ENCODE measurements at places on chromosomes 2 and 18. TPM values are rescaled to one million over a fixed set of nuclear protein-coding genes. Genes with fewer than 3 reads are reported as not detected.

SAG gene
- total RNA-seq = not detected

RMDN2 gene
- 8.2 TPM for total RNA-seq

PTGR3 gene
- total RNA-seq = 8.9 TPM

- DNase-seq = no peak
Observed at GRCh38 chr2:102950371-102950946, 188.6 kb downstream of the TMEM182 start.

DNA sequence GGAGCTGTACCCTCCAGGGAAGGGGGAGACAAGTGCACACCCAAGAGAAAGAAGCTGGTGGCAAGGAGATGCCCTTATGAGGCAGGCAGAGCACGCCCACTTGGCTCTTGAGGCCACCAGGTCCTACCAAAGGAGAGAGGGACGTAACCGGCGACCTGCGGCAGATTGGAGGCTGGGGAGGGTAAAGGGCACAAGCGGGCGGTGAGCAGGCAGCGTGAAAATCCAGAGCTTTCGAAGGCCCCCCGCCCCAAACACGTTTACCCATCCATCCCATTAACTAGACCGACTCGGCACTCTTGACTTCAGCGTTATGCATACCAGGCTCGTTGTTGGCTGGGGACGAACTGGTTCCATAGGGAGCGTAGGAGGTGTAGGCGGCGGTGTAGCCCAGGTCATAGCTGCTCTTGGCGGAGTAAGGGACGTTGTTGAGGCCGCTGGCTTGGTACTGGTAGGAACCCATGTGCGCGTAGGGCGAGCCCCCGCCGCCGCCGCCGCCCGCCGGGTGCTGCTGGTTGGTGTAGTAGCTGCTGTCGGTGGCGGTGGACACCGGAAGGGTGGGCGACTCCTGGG, 794 bp downstream of the DLX2 start:
- no peak for DNase-seq

DNA sequence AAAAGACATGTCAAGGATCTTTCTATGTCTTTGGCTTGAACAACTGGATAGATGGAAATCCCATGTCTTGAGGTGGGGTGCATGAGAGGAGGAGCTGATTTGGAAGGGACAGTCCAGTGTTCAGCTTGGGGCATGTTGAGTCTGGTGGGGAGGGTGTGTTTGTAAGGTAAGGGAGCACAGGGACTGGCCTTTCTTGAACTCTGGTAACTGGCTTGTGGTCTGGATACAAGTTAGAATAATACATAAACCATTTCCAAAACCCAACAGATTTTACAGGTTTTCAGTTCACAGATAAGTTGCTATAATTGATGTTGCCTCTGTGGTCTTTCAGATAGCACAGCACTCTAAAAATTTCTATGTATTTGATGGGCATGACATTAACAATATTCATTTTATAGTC, 24.2 kb downstream of the RHBDD1 start:
- no peak for DNase-seq

- DNase-seq = no peak
Observed at GRCh38 chr18:73093687-73094250, 226.0 kb upstream of the NETO1 start.

- no peak for DNase-seq
Observed at GRCh38 chr18:36334798-36335197, 37.3 kb downstream of the FHOD3 start.

DNA sequence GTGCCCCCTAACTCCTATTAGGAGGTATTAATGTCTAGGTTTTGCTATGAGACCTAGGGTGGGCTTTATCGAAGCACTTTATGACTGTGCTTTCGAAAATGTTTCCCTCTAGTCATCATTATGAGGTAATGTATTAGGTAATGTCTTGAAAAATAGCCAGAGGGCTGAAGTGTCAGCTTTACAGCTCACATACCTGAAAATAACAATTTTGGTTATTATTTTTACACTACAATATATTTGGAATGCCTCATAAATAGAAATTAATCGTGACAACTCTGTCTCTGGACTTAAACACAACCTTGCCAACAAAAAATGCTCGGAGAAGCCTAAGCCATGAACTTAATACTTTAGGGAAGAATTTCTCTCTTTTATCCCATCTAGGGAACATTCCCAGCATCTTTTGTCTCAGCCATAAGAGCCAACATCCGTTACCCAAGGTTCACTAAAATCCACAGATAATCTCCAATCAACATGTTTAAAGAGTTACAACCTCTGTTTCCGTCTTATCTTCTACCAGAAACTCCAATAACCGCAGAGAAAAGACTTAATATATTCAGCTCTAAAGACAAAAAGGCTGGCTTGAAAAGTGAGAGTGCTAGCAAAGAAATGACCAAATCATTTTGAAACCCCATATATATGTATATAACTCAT, 130.9 kb upstream of the RND3 start:
- no peak for DNase-seq

DNA sequence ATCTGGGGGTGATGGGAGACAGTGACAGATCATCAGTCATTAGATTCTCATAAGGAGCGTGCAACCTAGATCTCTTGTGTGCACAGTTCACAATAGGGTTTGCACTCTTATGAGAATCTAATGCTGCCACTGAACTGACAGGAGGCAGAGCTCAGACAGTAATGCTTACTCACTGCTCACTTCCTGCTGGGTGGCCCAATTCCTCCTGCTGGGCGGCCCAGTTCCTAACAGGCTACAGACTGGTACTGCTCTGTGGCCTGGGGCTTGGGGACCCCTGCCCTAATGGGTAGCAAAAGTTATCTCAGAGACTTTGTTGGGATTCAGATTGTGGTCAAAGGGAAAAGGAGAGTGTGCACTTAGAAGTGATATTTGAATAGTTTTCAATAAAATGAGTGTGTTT, 840.1 kb upstream of the ID2 start:
- no peak for DNase-seq

DNA sequence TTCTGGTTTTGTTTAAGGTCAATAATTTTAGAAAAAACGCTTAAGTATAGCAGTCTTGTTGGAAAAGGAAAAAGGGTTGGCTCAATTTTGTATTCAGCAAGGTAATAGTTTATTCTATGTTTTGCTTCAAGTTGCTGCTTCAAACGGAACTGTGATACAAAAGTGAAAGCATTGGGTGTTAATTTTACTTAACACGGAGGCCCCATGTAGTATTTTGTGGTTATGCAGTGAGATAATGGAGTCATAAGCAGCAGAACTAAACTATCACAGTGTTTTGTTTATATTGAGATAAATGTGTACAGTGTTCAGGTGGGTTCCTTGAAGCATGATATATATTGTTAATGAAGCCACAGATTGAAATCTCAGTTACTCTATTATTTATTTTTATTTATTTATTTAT, 67.0 kb upstream of the LYPD6B start:
- DNase-seq = no peak

- no peak for DNase-seq
Observed at GRCh38 chr2:200968162-200968561, 4.7 kb upstream of the ORC2 start.

GRCh38 chr2:75055820-75056675, 97.6 kb downstream of the POLE4 start:
- DNase-seq = no peak

GRCh38 chr2:130918393-130918792, 81.7 kb downstream of the ARHGEF4 start:
- no peak for DNase-seq

DNA sequence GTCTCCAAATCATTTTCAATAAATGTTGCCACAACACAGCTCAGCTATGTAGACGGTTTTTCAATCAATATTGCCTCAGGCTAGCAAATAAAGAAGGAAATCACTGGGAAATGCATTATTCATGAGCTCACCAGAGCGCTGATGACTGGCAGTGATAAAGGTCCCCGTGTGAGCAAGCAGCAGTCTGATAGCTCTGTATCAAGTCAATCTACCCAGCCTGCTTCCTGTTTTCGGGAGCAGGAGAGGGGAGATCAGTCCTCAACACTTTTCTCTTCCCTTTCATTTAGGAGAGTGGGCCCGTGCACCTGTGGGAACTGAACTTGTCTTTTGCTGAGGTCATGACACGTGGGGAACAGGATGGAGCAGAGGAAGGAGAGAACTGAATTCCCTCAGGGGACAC, 253.9 kb upstream of the SIX2 start:
- DNase-seq = no peak

DNA sequence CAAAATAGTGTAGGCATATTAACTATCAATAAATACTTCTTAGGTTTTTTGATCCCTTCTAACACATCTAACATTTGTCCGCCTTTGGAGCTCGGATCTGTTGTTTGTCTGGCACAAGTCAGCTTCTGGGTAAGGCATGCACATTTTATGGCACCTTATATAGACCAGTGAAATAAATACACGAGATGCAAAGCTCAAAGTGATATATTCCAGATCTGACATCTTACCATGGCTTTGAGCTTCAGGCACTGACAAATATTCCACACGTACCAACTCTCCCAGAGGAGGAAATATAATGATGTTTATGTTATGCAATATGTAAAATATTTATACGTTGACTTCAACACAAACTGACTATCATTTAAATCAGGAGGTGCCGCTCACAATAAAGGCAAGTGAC, 430.1 kb upstream of the SMIM21 start:
- DNase-seq = no peak

DNA sequence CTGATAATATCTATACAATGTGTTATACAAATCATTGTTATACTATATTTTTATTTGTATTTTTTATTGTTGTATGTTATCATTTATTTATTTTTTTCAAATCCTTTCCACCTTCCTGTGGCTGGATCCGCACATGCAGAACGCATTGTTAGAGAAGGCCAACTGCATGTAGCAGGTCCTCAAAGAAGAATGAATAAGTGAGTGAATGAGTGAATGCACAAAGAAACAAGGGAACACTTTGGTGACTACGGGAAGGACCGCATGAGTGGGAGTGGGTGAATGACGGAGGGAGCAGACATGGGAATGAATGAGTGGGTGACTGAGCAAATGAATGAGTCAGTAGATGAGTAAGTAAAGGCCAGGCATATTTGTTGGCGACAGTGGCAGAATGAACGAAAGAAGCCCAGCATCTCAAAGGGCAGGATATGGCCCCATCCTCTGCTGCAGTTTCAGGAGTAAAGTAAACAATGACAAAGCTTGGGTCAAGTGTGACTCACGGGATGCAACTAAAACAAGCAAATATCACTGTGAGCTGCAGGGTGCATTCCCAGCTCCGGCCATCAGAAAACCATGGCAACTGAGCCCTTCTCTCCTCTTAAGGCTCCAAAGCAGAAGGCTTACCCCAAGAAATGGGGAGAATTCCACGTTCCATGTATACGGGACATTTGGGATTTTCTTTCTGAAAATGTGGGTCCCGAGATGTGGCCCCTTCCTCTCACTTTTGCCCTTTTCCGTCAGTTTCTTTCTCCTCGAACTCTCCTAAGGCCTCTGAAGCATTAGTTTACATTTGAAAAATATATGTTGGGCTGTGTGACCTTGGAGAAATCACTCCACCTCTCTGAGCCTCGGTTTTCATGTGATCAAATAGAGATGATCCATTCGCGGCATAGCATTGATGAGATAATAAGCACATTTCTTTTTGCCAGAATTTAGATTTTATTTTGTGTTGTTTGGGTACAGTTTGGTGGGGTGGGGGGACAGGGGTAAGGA, 24.5 kb downstream of the KCNF1 start:
- DNase-seq = no peak
